ENCODE measurements at places on chromosomes 1 and 21. TPM values are rescaled to one million over a fixed set of nuclear protein-coding genes. Genes with fewer than 3 reads are reported as not detected.

The SIM2 gene
- total RNA-seq, result 3.1 TPM

The IFNGR2 gene
- 43.8 TPM for total RNA-seq

The SPRR2F gene
- total RNA-seq, result not detected

The SLC5A9 gene
- total RNA-seq, result not detected

The PKLR gene
- total RNA-seq, result not detected

The KRTAP13-1 gene
- not detected for total RNA-seq

All from skeletal muscle tissue (tissue), 5 donors.